GM12878 (cell line): ENCODE measurements at places on chromosomes 12 and 14.

- DNase-seq = no peak
Measured at GRCh38 chr12:110093631-110094311, 30.4 kb upstream of the IFT81 start.

GRCh38 chr12:13169272-13169671 is 27.3 kb upstream of the EMP1 start:
- no peak for DNase-seq

DNA sequence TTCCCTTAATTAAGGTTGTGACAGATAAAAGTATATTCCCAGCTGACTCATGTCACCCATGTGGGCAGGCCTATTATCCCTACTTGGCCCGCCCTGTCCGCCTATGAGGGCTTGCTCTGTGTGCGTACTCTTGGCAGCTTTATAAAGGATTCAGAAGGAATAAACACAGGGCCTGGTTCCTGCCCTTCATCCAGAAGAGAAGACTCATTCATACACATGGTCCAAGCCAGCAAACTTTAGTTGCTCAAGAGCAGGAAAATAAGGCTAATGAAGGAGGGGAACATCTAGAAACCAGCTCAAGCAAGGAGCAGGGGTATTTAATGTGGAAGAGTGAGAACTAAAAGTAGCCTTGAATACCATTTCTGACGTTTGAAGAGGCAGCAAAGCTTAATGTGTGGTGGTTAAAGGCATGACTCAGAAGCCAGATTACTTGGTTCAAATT is 141.9 kb downstream of the CRADD start:
- no peak for DNase-seq

DNA sequence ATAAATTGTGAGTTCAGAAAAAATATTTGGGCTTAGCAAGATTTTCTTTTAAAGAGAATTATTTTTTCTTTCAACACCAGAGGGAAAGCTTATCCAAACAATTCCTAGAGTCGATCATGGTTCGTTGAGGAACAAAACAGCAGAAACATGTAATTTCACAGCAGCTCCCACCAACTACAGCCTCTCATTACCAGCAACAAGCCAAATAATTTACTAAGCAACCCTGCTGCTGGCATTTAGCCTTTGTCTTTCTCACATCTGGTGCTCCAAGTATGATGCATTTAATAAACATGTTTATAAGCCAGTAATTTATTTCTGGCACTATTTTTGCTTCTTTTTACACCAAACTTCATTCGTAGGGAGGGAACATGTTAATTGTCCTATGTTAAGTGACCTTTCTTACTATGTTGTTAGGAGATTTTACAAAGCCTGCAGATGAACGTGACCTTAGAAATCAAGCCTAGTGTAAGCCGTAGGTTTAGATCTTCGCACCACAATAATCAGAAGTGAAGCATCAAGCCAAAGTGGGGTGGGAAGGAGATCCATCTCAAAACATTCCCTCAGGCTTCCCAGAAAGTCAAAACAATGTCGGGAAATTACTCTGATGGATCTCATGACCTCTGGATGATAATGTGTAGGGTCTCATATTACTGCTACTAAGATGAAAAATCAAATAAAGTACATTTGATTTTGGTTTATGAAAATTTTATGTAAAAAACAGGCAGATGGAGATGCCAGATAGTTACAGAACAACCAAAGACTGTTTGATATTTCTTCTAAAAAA is 128.4 kb downstream of the RPAP3 start:
- DNase-seq = no peak

GRCh38 chr14:96754162-96754844 is 42.9 kb upstream of the VRK1 start:
- DNase-seq = no peak

- no peak for DNase-seq
Measured at GRCh38 chr14:57403521-57403864, 13.1 kb downstream of the NAA30 start.

- no peak for DNase-seq
Measured at GRCh38 chr12:116717466-116718437, 20.1 kb downstream of the SPRING1 start.

DNA sequence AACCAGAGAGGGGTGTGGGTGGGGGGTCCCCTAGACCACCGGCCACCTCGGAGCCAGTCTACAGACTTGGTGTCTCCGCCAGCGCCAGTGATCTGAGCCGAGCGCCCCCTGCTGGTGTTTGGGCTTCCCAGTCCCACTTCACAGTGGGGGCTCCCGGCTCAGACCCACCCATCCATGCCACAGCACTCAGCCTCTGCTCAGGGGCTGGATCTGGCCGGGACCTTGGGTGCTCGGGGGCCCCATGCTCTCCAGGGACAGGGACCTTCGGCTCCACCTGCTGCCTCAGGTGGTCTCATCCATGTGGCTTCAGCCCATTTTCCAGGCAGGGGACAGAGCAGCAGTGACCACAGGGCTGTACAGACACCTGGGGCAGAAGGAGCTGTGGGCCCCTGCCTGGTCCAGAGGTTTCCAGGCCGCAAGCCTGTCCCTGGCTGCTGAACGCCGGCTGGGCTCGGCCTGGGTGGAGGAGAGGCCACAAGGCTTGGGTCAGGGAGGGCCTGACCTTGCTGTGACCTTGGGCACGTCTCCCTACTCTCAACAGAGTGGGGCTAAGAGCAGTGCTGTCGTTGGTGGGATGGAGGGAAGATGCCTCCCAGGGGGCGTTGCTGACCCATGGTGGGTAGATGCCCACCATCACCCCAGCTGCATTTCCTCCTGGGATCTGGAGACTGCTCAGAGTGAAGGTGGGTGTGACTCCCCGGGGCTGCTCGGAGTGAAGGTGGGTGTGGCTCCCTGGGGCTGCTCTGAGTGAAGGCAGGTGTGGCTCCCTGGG is 86.3 kb downstream of the KIF26A start:
- no peak for DNase-seq

- DNase-seq = no peak
Measured at GRCh38 chr12:24135158-24135850, 185.8 kb upstream of the SOX5 start.

DNA sequence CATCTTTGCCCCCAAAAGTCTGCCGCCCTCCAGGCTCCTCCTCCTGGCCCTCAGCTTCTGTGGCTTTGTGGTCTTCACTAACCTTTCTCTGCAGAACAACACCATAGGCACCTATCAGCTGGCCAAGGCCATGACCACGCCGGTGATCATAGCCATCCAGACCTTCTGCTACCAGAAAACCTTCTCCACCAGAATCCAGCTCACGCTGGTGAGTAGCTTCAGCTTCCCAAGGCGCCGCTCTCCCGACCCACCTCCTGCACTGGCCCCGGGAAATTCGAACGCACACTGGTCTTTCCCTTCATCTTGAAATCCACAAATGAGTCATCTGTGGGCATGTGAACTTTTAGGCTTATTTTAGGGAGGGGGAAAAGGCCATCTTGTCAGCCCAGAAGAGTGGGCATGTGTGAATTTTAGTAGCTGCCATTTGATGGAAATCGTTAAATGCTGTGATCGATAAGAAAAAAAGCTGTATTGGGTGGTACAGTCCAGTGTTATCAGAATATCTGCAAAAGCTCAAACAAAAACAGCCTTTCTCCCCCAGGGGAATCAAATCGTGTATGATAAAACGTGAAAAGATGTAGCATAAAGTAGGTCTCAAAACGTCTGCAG is 700 bp downstream of the SLC35E3 start:
- peak; percentile 13 for DNase-seq

DNA sequence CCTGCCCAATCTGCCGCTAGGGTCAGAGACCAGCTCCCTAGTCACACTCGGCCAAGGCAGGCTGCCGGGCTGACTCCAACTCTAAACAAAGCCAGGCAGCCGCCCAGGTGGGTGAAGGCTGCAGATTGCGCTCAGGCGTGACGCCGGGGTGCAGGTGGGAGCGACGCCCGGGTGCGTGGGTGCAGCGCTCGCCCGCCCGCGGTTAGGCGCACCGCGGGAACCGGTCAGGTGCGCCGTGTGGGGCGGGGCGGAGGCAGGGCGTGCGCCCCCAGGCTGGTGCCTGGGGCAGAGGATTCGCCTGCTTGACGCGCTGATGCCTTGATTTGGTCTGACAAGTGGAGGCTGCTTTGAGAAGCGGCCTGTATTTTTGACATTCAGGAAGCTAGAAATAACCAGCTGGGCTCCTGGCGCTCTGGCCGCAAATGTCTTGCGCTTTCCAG is 126.7 kb upstream of the HIF1A start:
- DNase-seq = peak; percentile 52
